ENCODE measurements at places on chromosomes 11 and 22. TPM values are rescaled to one million over a fixed set of nuclear protein-coding genes. Genes with fewer than 3 reads are reported as not detected.

Gene RAG1
- total RNA-seq: 1.9 TPM

Gene TRIM49D1
- not detected for total RNA-seq

GRCh38 chr11:7869467-7869866 is 61.6 kb downstream of the OR10A6 start:
- no peak for DNase-seq

- DNase-seq: no peak
Measured at GRCh38 chr11:72779495-72780128, 14.2 kb downstream of the STARD10 start.

DNA sequence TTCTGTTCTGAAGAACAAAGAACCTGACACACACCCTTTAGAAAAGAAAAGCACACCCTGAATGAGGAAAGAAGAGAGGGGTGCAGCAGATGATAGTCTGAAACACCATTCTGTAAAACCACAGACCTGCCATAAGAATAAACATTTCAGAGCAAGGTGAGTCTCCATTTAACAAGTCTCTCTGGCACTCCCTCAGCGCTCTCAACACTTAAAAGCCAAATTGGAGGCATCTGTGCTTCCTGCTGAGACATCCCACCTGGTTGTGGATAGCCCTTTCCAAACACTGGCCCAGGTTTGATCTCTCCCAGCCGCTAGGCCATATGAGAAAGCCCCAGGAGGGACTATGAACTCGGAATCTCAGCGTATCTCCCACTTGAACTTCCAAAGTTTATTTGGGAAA is 36.3 kb downstream of the ETS1 start:
- DNase-seq: no peak

DNA sequence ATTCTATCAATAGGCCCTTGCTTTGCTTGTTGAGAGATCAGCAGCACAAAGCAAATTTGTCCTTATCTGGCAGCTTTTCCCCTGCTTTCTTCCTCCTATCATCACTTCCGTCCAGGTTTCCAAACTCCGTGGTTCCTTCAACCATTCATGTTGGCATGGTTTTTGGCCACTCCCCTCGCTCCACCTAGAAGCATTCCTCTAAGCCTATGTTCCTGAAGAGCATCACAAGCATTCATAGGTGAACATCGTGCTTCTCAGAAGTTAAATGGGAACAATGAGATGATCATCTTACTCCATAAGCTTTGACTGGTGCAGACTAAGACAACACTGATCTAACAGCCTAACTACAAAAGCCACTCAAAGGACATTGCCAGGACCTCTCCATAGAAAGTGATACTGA is 86.3 kb downstream of the ETS1 start:
- no peak for DNase-seq
